ENCODE measurements at places on chromosomes 2 and 18.

DNA sequence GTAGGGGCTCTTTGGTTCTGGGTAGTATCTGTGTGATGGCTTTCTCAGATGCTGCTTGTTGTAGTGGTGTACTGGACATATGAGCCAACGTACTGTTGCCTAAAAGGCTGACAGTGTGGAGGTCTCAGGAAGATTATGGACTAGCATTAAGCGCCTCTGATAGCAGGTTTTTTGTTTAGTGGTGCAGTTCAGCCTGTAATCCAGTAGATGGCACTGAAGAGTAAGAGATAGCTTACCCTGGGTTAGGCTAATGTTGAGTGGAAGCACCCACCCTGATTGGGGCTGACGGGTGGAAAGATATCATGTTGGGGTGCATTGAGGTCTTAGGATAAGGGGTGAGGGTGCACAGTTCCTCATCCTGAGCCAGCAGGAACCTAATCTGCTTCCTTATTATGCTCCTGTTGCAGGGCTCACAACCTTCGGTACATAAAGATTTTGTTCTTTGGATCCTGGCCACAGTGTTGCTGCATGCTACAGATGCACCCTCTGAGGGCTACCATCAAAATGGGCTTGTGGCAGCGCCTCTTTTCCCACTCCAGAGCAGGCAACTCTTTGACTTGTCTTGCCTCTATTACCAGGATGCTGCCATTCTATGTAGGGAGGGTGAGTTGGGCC, 79.6 kb downstream of the MSTN start:
- no peak for DNase-seq

DNA sequence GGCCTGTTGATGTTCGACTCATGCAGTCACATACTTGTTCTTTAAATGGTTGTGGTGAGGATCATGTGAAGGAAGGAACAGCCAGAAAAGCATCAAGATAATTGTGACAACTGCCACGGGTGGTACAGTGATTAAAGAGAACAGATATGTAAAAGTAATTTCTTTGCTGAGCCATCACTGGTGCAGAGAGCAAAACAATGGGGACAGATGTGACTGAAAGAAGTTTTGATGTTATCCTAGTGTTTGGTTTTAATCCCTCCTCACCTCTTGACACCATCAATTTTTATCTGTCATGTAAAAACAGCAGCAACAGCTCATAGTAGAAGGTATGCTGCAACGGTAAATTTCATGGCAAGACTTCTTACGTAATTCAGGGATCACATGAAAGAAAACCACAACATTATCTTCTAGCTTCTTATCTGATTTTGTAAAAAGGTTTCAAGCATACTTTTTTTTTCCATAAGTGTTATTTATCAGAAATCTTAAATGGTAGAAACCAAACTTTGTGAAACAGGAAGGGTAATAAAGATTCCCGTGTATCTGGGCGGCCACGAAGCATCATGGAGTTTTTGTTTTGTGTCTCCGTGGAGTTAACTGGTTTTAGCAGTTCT, 65.2 kb downstream of the PLCL1 start:
- DNase-seq, result no peak

DNA sequence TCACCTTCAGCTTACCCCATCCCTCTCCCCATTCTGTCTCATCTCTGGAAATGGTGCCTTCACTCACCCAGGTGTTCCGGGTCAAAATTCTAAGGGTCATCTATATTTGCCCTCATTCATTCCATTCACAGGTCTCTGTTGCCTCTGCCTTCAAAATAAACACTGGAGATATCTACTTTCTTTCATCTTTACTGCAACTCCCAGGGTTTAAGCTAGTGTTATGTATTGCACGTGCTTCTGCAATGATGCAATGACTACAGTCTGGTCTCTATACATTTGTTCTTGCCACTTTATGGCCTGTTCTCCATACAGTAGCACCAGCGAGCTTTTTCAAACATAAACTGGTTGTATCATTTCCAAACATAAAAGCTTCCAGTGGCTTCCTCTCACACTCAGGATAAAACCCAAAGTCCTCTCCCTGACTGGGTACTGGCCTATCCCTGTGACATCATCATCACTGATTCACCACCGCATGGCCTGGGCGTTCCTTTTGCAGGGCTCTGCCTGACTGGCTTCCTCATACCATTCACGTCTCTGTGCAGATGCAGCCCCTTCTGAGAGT, 14.3 kb downstream of the DSG2 start:
- DNase-seq, result peak; percentile 16

- no peak for DNase-seq
Observed at GRCh38 chr18:79529991-79530390, 134.3 kb downstream of the NFATC1 start.

DNA sequence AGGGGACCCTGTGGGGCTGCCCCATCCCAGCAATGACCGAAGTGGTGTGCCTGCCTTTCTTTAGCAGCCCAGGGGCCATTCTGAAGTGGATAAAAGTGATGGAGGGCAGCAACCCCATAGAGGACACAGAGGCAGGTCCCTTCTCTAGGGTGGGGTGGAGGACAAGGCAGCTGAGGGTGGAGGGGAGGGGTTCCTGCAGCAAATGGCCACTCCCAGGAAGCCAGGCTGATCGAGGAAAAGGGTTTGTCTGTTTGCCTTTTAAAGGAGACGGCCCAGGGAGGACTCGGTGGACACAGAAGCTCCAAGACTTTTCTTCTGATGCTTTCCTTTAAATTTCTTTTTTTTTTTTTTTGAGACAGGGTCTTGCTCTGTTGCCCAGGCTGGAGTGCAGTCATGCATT, 272.8 kb downstream of the TWIST2 start:
- DNase-seq, result no peak

Measured in BJ (cell line).